Memory B cell (primary cell): ENCODE measurements at places on chromosomes 6 and 20.

DNA sequence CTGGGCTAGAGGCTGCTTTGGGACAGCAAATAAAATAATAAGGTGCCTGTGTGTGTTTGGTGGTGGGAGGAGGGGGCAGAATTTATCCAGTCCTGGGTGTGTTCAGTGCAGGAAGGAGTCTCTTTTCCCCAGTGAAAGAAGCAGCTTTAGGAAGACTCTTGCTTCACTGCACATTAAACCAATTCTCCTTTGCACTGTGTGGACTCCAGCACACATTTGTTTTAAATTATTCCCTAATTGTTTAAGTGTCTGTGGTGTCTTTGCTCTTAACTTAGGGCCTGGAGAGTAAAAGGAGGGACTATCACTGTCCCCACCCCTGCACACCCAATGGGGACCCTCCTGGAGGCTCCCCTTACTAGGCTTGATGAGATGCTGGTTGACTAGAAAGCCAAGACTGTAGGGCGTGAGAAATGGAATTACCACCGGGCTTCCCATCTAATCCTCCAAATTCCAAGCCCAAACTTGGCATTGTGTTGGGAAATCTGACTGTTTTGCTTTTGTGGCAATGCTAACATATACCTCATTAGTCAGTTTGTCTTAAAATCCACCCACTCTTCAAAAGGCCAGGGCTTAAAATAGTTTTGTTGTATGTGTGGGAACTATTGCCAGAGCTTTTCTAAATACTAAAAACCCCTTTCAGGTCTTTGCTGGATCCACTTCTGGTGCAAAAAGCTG is 13.5 kb upstream of the DAAM2 start:
- DNase-seq = no peak

DNA sequence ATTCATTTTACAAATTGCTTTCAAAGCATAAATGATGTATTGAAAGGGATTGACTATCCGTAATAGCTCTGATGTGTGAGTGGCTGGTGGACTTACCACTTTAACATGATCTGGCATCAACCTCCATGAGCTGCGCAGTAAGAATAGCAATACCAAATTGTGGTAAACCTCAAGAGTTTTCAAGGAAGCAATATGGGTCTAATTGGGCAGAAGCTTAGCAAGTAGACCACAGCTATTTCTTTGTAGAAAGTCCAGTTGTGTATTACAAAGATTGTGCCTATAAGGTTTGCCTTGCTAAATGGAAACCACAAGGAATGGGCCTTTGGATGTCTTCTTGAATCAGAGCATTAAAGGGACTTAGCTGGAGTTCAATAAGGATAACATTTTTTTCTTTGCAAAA is 736.6 kb downstream of the KIF16B start:
- DNase-seq = no peak

- no peak for DNase-seq
These were observed 27.1 kb downstream of the RAB44 start for GRCh38 chr6:36724514-36725390.

DNA sequence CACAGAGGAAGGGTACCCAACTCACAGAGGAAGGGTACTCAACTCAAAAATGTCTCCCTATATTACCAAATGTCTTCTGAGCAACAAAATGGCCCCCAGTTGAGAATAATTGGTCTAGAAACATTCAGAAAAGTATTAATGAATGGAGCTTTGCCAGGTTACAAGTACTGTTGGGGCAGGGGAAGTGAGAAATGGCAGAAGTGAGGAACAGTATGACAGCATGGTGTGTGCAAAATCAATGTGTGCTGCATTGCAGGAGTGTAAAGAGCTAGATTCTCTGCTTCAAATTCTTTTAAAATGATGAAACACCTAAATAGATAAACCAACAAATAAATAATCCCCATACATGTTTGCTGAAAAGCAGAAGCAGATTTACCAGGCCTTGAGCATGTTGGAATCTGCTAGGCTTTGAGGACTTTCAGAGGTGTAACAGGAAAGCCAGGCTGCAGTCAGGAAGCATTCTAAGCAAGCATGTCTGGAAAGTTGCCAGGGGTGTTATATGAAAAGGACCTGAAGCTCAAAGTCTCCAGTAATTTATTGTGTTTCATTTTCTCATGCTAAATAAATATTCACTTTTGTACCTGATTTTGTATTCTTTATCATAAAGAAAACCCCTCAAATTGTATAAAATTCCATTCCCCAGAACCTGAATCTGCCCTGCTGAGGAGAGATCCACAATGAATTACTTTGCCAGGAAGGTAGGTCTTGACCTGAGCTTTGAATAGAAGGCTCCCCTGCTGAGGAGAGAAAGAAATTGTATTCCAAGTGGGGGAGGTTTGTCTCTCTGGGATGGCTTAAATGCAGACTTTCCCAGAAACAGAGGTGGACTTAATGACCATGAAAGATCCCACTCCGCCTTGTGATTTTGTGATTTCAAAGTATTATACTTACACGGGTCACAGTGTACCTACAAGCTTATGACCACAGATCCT is 265.0 kb upstream of the MARCKS start:
- DNase-seq = no peak

- DNase-seq = no peak
These were observed 394.4 kb upstream of the ADGRB3 start for GRCh38 chr6:68240726-68241125.

GRCh38 chr6:147176795-147177194 is 27.4 kb upstream of the STXBP5 start:
- DNase-seq = no peak

- no peak for DNase-seq
These were observed 60.0 kb upstream of the PBOV1 start for GRCh38 chr6:138278326-138278725.

GRCh38 chr20:49759266-49759950 is 45.7 kb upstream of the B4GALT5 start:
- DNase-seq = no peak

DNA sequence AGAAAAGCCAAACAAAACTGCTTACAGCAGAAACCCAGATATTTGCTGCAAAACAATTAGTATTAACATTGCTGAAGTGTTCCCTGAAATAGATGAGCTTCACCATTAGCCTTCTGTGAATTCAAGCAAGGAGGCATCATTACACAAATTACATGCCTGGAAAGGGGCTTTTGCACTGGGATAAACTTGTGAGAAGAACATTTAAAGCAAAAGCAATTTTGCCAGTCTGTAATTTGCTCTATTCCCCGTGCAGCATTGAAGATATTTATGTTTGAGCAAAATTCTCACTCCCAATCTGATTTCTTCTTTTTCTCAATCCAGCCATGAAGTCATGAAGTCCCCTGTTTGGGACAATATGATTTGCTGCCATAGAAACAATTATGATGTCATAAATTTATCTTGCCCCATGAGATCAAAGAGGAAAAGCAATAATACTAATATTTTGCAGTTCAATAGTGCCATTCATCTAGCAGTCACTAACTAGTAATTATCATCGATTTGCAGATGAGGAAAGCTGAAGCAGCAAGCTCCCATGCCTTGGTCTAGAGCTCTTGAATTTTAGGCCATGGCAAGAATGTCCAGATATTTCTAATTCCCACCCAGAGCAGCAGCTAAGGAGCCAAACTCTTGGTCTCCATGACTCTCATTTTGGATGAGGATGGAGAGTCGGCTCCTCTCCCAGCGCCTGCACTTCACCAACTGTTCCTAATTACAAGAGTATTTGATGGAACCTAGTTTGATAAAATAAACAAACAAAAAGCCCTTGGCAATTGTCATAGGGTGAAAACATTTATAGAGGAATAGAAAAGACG is 49.5 kb upstream of the CCN6 start:
- no peak for DNase-seq

GRCh38 chr6:97969065-97969464 is 686.0 kb upstream of the MMS22L start:
- DNase-seq = no peak

- DNase-seq = no peak
These were observed 56.9 kb downstream of the HIVEP1 start for GRCh38 chr6:12068899-12069557.

GRCh38 chr6:108653949-108654348 is 93.2 kb downstream of the FOXO3 start:
- no peak for DNase-seq

GRCh38 chr6:165615636-165616035 is 47.4 kb downstream of the PDE10A start:
- no peak for DNase-seq

- no peak for DNase-seq
These were observed 25.5 kb downstream of the DDO start for GRCh38 chr6:110389689-110390382.

- DNase-seq = no peak
These were observed 2.9 kb upstream of the POU5F1 start for GRCh38 chr6:31173406-31173805.

DNA sequence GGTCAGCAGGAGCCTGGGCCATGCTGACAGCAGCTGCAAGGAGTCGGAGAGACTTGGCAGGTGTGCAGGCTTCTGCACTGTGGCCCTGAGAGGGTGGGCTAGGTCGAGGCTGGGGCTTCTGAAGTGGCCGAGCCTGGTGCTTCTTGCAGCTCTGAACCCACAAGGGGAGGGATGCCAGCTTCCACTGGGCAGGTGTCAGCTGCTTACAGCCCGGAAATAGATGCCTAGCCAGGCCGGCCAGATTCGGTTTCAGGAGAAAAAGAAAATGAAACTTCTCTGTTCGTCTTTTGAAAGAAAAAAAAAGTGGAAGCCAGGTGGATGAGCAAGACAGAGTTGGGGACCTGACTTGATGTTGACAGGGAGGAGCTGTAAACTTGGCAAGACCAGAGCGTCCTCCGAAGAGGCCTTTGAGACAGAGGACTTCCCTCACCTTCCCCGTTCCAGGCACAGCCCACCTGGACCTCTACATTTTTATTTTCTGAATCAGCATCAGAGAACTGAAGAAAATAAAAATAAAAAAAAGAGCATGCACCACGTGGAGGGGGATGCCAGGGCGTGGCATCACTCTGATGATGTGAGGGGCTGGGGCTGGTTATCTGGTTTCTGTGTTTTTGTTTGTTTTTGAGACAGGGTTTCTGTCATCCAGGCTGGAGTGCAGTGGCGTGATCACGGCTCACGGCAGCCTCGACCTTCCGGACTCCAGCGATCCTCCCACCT is at the start of gene ZBP1:
Gene ZBP1 (minus strand): TSS at position 153 of the 717 bp plus-strand sequence. CDS start 131 bp downstream, at position 22.
- DNase-seq = peak; percentile 64

GRCh38 chr6:144377586-144378210 is 92.6 kb downstream of the UTRN start:
- DNase-seq = no peak

DNA sequence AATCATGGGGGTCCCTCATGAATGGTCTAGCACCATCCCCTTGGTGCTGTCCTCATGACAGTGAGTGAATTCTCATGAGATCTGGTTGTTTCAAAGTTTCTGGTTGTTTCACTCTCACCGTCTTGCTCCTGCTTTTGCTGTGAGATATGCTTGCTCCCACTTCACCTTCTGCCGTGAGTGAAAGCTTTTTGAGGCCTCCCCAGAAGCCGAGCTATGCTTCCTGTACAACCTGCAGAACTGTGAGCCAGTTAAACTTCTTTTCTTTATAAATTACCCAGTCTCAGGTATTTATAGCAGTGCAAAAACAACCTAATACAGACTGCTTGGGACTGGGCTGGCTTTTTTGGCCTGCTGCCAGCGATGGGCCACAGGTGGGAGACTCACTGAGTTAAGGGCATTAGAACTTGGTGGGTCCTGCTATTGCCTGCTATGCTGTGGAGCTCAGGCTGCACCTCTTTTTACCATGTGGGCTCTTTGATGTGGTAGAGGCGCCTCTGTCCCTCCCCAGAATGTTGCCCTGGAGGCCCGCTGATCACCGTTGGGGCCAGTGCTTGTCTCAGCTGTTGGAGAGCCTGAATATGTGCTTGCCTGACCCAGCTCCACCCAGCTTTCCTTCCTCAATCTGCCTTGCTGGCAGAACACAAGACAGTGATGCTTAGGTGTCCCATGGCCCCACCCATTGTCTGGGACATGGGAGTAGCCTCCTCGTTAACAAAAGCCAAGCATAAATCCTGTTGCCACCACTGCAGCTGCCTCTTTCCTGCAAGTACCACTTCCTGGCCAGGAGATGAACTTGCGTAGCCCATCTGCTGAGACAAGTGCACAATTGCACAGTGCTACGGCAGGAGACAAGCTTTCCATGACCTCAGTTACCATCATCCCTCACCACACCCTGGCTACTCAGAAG is 47.1 kb downstream of the IGF2R start:
- no peak for DNase-seq

- no peak for DNase-seq
These were observed 7.1 kb downstream of the PRIM2 start for GRCh38 chr6:57324538-57324937.

DNA sequence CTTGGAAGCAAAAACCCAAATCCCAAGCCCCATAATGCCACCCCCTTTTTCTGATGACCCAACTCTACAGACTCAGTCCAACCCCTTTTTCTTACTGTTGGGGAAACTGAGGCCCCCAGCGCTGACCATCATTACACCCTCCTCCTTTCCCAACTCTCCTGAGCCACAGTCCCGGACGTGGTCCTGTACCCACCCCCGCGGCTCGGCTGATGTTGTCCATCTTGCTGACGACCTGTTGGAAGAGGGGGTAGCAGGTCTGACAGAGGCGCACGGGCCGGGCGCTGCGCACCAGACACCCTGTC is 533 bp downstream of the OSTM1 start:
- DNase-seq = no peak

GRCh38 chr6:147808640-147809039 is 300.1 kb downstream of the SAMD5 start:
- no peak for DNase-seq
